ENCODE measurements at places on chromosomes 3 and 15. TPM values are rescaled to one million over a fixed set of nuclear protein-coding genes. Genes with fewer than 3 reads are reported as not detected.

DNA sequence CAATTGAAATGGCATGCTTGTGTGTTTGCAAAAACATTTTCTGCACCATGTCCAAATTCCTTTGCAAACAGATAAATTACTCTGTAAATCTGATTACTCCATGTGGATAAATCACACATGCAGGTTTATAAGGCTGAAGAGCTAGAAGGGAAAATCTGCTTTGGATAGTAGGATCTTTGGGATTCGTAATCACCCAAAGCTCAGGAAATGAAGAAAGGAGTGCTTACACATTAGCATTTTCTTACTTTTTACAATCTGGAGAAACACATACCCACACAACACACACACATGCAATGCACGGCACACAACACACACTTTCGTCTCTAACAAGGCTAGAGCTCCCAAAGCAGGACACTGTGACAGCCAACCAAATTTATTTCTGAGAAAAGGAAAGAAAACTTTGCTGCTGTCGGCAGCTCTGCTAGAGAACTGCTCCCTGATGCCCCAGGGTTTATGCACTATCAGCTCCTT is 2.1 kb downstream of the LSAMP start:
- no peak for DNase-seq

- no peak for DNase-seq
Observed at GRCh38 chr15:57012556-57012955, 94.1 kb downstream of the TCF12 start.

GRCh38 chr3:192916371-192917027 is 1.2 kb downstream of the MB21D2 start:
- peak; percentile 67 for DNase-seq

DNA sequence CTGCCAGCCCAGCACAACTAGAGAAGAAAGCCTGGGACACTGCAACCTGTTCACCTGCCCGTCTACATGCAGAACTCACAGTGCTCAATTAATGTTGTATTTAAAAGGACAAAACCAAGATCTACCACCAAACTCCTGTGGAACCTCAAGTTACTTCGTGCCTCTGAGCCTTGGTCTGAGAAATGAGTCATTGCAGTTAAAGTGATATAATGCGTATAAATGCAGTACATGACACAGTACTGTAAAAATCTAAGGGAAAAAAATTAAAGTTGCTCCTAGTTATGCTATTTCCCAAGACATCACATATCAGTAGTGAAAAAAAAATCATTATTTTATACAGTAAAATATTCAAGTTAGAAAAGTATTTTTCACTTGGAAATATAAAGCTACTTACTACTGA is 138.9 kb downstream of the ZIC4 start:
- no peak for DNase-seq

- no peak for DNase-seq
Observed at GRCh38 chr3:63990733-63991132, 32.6 kb downstream of the PSMD6 start.

- DNase-seq = no peak
Observed at GRCh38 chr15:71011503-71012155, 103.6 kb upstream of the THSD4 start.

GRCh38 chr3:184647405-184647936 is 64.4 kb downstream of the MAGEF1 start:
- peak; percentile 40 for DNase-seq

GOLGA6L7 gene
- total RNA-seq = not detected

SLITRK3 gene
- 0.44 TPM for total RNA-seq

CHRFAM7A gene
- 2.7 TPM for total RNA-seq

TMEM158 gene
- 5.1 TPM for total RNA-seq

CP gene
- total RNA-seq = 72.1 TPM

NMD3 gene
- total RNA-seq = 55.5 TPM

NRROS gene
- 11.6 TPM for total RNA-seq
